NCI-H526 treated with DMSO at 0.1 percent for 48 hours (cell line): ENCODE measurements at places on chromosomes 12 and 14.

DNA sequence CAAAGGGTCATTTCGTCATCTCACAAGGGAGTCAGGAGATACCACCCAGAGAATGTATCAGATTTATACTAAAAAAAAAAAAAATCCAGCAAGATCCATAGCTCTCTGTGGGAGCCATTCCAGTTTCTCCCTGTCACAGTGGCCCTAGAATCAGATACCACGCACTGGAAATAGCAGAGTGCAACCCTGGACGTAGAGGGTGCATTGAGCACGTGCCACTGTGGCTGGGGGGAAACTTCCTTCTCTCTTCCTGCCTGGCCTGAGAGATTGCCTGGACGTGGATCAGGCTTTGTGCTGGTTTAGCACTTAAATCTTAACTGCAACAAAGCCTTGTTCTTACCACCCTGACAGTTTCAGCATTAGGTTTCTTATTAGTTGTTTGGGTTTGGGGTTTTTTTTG lies 124.3 kb downstream of the FBXL14 start:
- no peak for DNase-seq

DNA sequence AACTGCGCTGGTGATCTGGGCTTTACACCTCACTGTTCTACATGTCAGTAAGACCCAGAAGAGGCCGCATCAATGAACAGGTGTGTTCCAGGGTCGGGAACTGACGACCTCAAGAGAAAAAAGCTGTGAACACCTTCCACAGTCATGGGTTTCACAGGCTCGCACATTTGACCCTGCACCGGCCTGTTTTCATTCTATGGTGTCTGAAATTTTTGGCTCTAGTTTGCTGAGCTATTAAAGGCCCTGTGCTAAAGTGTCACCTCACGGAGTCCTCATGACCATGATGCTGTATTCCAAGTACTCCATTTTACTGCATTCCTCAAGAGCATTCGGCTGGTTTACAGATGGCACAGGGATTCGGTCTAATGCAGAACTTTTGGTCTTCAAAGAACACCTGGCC lies 78.9 kb downstream of the KDM2B start:
- DNase-seq, result no peak

DNA sequence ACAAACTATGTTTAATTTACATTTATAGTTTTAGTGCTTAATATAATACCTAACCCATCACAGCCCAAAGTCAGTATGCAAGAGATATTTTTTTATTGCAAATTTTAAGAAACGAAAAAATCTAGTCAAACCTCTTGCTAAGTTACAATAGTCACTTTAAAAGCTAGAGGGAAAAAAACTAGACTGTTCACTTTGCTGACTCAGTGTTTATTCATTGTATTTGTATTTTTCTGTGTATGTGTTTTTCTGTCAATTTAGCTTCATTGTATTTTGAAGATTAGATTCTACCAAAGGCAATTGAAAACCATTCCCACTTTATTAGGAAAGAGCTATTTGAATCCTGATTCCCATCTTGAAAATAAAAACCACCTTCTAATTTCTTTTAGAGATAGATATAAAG lies 891.5 kb downstream of the SLC16A7 start:
- DNase-seq, result no peak

DNA sequence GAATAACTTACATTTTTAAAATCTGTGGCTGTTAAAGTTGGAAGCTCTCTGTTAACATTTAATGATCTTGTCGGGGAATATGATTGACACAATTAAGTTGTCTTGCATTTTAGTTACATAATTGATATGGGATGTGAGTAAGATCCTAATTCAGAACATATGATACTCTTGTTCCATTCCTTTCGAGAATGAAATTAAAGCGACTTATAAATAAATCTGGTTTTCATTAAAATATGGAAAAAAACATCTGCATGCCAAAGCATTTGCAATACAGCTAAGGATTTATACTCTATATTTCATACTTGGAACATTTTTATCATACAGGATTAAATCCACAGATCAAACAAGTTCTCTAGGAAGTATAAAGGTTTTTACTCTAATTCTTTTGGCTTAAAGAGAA lies 52.0 kb downstream of the SLC38A6 start:
- DNase-seq, result no peak

GRCh38 chr12:121789800-121790728 lies 3.4 kb downstream of the RHOF start:
- no peak for DNase-seq

- no peak for DNase-seq
Observed at GRCh38 chr12:96335270-96335669, 65.0 kb downstream of the CDK17 start.

GRCh38 chr12:65528127-65528526 lies 249.6 kb downstream of the MSRB3 start:
- no peak for DNase-seq

- DNase-seq, result no peak
Observed at GRCh38 chr12:85138833-85139232, 102.7 kb downstream of the LRRIQ1 start.

GRCh38 chr14:32728976-32729375 lies 209.7 kb upstream of the NPAS3 start:
- DNase-seq, result no peak

DNA sequence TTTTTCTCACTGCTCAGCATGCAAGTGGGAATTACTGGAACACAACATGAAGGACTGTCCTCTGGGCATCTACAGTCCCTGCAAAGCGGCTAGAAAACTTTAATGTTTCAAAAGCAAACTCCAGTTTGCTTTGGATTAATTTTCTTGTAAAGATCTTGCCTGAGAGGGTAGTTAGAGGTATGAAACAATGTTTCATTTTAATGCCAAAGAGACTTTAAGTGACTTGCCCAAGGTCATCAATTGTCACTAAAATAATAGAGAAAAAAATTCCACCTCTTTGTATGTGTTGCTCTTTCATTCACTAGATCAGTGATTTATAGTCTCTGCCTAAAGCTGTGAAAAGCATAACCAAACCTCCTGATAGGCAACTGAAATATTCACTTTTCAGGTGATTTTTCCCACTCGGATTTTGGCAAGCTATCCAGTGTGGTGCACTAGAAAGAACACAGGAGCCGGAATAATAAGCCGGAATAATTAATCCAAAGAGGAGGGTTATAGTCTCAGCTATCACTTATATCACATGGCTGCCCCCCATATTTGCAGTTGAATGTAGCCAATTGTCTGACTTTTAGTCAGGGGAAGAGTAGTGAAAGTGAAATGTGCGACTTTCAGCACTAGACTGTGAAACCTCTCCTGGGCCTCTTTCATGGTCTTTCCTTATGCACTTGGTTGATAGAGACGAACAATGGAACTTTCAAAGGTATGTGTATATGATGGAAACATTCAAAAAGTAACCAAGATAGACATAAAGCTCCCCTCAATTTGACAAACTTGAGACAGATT lies 107.7 kb downstream of the SLC6A15 start:
- DNase-seq, result no peak

DNA sequence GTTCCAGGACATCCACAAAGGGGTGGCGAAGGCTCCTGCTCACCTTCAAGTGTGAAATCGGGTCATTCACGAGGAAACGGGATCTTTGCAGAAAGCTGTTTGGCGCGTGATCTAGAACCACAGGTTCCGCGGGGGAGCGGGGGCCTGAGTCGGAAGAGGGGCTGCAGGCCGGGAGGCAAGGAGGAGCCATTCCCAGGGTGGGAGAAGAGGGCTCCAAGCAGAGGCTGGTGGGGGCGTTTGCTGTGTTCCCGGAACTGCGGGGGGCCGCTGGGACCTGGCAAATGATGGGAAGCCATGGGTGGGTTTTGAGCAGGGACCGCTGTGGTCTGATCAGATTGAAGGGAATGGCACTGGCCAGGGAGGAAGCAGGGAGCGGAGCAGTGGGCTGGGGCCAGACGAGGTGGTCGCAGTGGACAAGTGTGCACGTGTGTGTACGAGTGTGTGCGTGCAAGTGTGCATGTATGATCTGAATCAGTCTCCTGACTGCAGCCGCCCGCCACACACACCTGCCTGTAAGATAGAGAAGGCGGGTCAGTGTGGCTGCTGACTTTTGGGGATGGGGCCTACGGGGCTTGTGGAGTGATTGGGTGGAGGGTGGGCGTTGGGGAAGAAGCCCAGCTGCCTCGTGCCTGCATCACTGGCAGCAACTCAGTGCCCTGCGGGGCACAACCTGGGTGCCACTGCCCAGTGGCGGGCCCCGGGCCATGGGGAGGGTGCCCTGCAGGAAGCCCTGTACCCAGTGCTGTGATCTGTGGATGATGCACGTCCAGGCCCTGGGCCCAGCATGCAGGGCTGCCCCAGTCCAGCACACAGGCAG lies 141.9 kb downstream of the KIF26A start:
- no peak for DNase-seq

- no peak for DNase-seq
Observed at GRCh38 chr12:70854138-70854537, 66.4 kb downstream of the PTPRR start.

DNA sequence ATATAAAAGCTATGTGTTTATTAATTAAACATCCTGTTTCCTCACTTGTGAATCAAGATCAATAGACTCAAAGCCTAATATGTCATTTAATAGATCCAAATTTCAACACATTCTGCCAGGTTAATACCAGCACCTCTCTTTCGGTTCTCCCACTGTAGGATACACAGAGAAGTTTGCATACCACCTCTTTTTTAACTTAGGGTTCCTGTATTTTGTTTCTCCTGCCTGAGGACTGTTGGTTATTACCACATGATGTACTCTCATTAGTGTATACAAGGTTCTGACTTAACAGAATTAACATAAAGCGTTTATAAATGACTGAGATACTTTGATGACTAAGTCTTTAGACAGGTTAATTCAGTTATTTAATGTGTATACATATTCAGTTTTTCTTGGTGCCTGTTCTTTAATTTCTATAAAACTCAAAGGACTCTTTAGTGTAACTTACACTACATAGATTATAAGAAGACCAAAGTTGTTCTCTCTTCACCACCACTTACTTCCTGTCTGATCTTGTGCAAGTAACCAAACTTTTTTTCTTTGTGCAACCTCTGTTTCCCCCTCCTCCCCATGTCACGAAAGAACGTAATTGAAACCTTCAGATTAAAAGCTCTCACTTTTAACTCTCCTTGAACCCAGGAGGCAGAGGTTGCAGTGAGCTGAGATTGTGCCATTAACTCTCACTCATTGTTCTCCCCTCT lies 89.8 kb upstream of the DNM1L start:
- no peak for DNase-seq

- DNase-seq, result peak; percentile 55
Observed at GRCh38 chr14:90444077-90444696, 47.4 kb downstream of the CALM1 start.

GRCh38 chr12:49133014-49133413 lies 1.8 kb upstream of the TUBA1B start:
- DNase-seq, result peak; percentile 55

GRCh38 chr12:13374793-13375192 lies 178.3 kb downstream of the EMP1 start:
- no peak for DNase-seq

DNA sequence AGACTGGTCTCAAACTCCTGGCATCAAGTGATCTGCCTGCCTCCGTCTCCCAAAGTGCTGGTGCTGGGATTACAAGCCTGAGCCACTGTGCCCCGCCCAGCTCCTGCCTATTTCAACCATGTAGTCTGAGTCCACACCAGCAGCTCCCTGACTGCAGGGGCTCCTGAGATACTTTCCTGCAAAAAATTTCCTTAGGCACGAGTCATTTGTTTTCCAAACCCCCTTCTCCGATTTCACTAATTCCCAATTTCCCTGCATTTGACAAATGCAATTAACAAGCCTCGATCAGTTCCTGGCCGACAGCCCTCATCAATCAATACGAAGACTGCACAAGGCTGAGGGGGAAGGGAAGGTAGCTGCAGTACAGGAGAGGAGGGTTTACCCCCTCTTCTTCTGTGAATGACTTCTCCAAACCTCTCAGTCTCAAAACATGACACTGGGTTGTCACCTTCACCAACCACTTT lies 10.1 kb downstream of the PSMB5 start:
- DNase-seq, result no peak

- no peak for DNase-seq
Observed at GRCh38 chr12:111293266-111294009, 75.5 kb downstream of the PHETA1 start.

GRCh38 chr14:106459971-106460730 lies 933.8 kb downstream of the TMEM121 start:
- no peak for DNase-seq

DNA sequence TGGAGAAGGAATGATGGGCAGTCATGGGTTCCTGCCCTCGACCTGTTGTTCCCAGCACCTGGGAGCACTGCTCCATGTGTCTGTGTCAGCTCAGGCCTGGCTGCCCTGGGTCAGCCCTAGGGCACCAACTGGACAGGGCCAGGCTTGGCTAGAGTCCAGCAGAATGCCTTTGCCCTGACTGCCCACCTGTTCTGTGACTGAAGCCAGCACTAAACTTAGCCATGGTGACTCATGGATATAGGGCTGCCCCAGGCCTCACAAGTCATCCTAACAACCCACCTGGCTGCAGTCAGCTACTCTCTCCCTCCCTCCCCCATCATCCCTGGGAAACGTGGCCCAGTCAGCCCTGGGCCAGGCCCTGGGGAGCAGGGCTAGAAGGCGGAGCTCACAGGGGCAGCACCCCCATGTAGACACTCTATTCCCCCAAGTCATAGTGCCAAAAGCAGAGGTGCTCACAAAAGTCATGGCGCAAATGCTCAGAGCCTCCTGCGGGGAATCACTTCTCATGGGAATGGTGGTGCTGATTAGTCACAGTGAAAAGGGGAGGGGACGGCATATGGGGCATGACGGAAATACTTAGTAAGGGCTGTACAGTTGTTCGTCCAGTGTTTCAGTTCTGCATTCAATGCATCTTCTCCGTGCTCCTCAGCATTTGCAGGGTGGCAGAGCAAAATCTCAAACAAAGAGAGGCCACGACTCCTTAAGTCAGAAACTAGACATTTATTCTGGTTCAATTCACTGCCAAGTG lies 52.0 kb upstream of the NTF3 start:
- DNase-seq, result no peak

- DNase-seq, result no peak
Observed at GRCh38 chr12:100138048-100138802, 4.4 kb downstream of the BLTP3B start.

- DNase-seq, result peak; percentile 1
Observed at GRCh38 chr12:121538699-121539061, 42.1 kb downstream of the KDM2B start.

- DNase-seq, result no peak
Observed at GRCh38 chr14:42541535-42542001, 934.9 kb downstream of the LRFN5 start.

DNA sequence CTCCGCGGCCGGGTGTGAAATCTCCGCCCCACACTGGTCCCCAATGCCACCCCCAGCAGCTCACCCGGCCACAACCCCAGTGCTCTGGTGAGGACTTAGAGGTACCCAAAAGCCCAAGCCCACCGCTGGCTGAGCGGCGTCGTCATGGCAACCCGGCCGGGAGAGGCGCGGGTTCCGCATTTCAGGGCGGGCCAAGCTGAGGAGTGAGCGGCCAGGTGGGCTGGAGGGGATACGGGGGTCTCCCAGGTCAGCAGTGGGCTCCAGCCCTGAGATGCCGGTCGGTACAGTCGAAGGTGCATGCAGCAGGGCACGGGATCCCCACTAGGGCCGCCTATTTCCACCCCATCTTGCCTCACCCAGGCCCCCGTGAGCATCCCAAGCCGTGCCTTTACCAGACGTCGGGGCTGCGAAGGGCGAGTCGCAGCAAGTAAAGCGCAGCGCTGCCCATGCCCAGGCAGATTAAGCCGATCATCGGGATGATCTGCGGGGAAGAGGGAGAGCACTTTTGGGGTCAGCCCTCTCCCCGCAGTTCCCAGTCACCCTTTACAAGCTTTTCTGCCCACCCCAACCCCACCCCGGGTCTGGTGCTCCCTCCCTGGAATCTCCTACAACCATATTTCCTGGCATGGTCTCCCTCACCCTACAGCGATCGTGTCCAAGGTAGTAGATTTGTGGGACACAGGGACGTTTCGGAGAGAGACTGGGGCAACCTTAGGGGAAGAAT lies 6.9 kb downstream of the SHMT2 start:
- DNase-seq, result peak; percentile 40

GRCh38 chr12:118073768-118074167 lies 12.8 kb upstream of the WSB2 start:
- DNase-seq, result no peak
